ENCODE measurements at places on chromosomes 11 and 22. TPM values are rescaled to one million over a fixed set of nuclear protein-coding genes. Genes with fewer than 3 reads are reported as not detected.
A peak's percentile ranks its signal among the peaks of the same experiment; 100 is the strongest.

DNA sequence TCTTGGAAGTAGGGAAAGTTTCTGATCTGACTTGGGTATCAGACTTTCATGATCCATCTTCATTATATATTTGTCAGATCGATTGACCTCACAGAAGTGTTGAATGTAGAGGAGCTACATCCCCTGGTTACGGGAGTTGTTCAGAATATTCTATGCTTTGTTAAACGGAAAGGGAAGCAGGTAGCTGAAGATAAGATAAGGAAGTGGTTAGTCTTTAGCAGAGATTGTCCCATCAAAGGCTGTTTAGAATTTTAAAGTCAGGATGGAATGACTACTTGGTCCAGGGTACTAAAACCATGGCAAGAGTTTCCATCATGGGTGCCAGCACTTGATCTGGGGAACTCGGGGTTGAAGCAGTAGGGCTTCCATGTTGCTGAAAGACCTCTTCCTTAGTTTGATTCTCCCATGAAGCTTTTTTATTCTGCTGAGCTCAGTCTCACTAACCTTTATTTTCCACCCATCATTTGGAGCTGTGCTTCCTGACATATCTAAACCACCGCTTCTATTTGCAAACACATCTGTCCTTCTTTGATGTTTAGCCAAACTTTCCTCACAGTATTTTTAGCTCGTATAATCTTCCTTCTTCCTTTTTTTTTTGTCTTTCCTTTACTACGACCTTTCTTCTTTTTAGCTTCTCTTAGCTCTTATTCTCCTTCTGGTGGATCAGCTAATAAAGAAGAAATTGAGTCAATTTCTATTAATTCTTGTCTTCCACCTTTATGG is 4.0 kb upstream of the C22orf31 start:
- no peak for DNase-seq

DNA sequence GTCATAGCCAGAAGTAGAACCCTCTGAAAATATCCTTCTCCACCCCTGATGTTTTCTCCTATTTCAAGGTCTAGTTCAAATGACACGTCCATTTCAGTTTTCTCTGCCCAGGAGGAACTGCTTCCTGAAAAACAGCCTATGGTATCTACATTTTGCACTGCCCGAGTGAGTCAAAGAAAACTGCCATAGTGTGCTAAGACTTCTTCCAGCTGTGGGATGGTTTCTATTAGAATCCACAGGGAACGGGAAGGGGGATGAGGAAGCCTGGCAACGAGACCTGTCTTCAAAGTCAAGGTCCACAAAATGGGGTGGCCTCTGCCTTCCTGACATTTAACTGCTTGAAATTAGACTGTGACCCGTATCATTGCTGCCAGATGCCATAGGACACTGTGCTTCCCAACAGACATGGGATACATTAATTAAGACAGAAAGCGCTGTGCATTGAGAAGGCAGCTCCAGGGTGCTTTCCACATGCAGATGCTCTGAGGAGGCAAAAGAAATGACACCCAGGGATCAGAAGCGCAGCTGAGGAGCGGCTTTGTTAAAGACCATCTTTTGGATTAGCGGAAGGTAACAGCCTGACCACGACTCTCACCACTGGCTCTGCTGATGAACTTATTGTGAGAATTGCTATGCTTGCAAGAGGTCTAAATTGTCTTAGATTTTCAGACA is 39.4 kb upstream of the NUP50 start:
- DNase-seq = no peak

OPCML gene
- total RNA-seq = 0.02 TPM

DNA sequence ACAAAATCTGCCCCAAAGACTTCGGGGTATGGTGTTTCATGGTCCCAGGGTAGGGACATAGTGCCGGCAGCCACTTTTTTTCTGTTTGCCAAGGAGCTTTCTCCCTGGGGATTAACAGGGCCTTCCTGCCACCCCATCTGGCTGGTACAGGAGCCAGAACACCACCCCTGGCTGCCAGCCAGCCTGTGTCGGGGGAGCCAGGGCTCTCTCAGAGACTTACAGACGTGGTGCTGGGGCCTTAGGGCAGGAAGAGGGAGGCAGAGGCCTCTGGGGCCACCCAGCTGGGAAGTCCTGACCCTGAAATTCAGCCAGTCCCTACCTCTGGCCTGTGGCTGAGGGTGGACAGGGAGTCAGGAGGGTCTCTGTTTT is 52.4 kb upstream of the CDON start:
- DNase-seq = peak; percentile 86

NLRP6 gene
- total RNA-seq = not detected

DNA sequence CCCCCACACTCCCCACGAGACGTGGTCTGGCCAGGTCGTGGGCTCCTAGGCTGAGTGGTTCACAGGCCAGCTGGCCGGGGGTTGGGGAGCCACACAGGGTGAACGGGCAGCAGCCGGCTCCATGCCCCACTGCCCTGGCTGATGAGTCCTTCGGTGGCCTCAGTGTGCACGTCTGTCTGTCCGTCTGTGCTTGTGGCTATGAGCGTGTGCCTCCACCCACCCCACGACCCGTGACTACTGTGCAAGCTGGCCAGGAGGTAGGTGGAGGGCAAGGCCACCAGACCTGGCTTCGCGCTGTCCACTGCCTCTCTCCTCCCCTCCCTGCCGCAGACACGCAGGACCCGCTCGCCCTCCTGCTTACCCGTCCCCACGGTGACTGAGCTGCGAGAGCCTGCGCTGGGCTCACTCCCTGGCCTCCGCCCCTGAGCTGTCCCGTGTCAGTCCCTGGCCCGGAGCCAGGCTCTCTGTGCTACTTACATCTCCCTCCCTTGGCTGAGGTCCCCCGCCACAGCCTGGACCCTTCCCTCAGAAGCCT is 14.1 kb downstream of the CSDC2 start:
- no peak for DNase-seq

ANGPTL5 gene
- not detected for total RNA-seq

OR52E8 gene
- not detected for total RNA-seq

IL17REL gene
- not detected for total RNA-seq

DNA sequence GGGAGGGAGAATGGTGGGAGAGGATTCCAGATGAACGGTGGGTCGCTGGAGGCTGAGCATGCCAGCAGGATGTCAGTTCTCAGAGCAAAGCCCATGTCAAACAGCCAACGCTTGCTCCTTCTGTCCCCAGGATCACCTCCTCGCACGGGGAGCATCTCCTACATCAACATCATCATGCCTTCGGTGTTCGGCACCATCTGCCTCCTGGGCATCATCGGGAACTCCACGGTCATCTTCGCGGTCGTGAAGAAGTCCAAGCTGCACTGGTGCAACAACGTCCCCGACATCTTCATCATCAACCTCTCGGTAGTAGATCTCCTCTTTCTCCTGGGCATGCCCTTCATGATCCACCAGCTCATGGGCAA is 1.5 kb downstream of the MCHR1 start:
- no peak for DNase-seq

MARK2 gene
- total RNA-seq = 14.5 TPM

GRCh38 chr11:36316049-36316448 is 20.0 kb downstream of the PRR5L start:
- DNase-seq = no peak

- no peak for DNase-seq
These were observed 59.1 kb downstream of the NUP98 start for GRCh38 chr11:3738241-3738640.

GRCh38 chr11:57658023-57658361 is 430 bp downstream of the CLP1 start:
- no peak for DNase-seq

KIF18A gene
- total RNA-seq = 43.7 TPM

KMT5B gene
- total RNA-seq = 61.2 TPM

GRCh38 chr11:87265132-87265531 is 227.4 kb downstream of the TMEM135 start:
- no peak for DNase-seq

- no peak for DNase-seq
These were observed 260.6 kb downstream of the ETS1 start for GRCh38 chr11:128326791-128327190.

- no peak for DNase-seq
These were observed 24.1 kb downstream of the FGF4 start for GRCh38 chr11:69750875-69751597.

GRCh38 chr11:102780491-102780918 is at the start of gene MMP10:
TSS of gene MMP10 (minus strand) at chr11:102780628. CDS start at chr11:102780591, 37 bp downstream.
- DNase-seq = peak; percentile 76

GLYATL2 gene
- 14.5 TPM for total RNA-seq

GRCh38 chr11:84819128-84819527 is 808.0 kb downstream of the DLG2 start:
- peak; percentile 22 for DNase-seq

DNA sequence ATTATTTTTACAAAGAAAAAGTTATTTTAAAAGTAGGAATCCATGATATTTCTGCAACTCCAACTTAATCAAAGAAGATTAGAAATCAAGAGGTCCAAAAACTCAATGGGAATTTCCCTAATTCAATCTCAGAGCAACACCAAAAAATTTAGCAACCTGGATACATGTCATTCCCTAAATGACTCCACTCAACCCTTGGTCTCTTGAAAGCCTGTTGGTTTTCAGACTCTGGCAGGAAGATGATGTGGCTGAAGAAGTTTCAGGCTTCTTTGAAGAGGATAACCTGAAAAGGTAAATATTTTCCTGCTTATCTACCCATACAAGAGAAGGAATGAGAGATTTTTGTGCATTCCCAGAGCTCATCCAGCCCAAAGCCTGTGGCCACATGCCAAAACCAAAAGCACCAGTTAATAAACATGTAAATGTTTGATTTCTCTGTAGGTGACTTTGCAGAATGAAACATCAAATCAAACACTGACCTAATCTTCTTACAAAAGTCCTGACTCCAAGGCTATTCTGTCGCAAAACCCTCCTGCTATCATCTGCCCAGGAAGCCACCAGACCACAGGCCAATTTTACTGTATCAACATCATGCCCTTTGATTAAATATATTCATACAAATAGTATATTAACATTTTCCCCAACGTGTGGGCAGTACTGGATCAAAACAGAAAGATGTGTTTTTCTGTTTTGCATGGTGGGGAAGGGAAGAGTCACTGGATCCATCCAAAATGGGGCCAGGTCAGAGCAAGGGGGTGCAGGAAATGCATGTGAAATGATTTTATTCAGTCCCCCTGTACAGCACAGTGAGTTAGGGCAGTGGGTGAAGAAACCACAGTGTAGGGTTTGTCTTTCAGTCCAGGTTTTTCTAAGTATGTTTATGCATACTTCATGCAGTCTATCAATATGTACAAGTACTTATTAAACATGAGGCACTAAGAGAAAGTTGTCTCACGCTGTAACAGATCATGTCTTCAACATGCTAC is 38.8 kb downstream of the SMCO4 start:
- DNase-seq = no peak

GRCh38 chr11:7321473-7322450 is 70.1 kb downstream of the SYT9 start:
- no peak for DNase-seq

- no peak for DNase-seq
These were observed 6.5 kb downstream of the STIP1 start for GRCh38 chr11:64192434-64192833.

DNA sequence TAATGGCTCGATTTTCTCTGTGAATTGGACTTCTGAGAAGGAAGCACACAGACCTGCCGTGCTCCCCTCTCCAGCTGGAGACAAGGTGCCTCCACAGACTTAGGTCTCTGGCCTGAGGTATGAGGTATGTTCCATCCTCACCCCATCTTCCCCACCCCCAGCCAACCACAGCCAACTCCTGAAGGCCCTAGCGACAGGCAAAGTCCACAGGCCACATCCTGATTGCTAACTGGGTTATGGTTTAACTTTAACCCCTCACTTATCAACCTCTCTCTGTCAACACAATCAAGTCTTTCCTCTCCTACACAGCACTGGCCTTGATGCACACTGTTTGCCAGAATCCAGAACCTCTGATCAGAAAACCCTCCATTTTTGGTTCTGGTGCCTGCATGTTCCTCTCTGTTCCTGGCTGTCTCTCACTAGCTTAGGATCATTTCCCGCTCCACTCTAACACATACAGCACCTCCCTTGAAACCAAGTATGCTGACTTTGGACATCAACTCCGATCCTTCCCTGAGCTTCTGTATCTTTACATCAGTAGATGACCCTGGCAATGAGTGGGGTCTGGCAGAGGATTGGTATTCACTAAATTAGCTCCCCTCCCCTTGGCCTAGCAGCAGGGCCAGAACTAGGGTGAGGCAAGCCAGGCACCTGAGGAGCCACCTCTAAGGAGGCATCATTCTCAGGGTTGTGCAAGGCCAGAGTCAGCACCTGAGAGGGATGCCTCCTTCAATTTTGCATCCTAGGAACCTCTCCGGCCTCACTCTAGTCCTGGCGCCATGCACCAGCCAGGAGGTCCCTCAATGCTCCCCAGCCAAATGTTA is 22.0 kb downstream of the JAML start:
- no peak for DNase-seq

DNA sequence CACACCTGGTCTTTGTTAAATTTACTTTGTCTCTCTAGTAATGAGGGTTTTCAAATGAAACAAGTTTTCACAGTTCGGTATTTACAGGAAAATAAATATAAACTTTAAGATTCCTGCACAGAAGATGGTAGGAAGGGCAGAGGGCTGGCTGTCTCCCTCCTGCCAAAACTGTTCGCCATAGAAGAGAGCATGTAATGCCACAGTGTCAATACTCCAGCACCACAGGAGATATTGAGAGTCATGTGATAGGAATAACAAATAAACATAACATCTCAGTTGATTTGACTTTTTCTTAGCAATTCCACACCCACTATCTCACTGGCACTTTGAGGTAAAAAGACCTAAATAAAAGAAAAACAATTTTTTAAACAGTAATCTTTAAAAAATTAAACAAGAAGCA is 100.9 kb downstream of the MRTFA start:
- peak; percentile 25 for DNase-seq

OR51E1 gene
- total RNA-seq = not detected

Measured in M059J (cell line).